Kidney (tissue), 22 donors: ENCODE measurements at places on chromosomes 11 and 22. TPM values are rescaled to one million over a fixed set of nuclear protein-coding genes. Genes with fewer than 3 reads are reported as not detected.

TRIM51 gene
- not detected for total RNA-seq

KCNK7 gene
- total RNA-seq = 0.25 TPM

SMIM35 gene
- total RNA-seq = not detected

PRODH gene
- total RNA-seq = 6.7 TPM

DEUP1 gene
- total RNA-seq = 0.57 TPM

- DNase-seq = peak; percentile 45
Measured at GRCh38 chr22:40312050-40312449, 34.2 kb upstream of the ADSL start.

DNA sequence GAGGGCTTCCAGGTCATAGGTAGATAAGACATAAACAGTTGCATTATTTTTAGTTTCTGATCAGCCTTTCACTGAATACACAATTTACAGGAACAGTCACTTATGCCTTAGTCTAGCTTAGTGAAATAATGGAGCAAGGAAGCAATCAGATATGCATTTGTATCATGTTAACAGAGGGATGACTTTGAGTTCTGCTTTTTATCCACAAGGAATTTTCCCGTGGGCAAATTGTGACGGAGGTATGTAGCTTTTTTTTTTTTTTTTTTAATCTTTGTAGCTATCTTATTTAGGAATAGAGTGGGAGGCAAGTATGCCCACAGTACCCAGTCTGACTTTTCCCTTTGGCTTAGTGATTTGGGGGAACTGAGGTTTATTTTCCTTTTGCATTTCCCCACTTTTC lies 3.4 kb upstream of the NLRP10 start:
- DNase-seq = no peak

- peak; percentile 74 for DNase-seq
Measured at GRCh38 chr11:34266090-34266912, 91.5 kb downstream of the ABTB2 start.

DNA sequence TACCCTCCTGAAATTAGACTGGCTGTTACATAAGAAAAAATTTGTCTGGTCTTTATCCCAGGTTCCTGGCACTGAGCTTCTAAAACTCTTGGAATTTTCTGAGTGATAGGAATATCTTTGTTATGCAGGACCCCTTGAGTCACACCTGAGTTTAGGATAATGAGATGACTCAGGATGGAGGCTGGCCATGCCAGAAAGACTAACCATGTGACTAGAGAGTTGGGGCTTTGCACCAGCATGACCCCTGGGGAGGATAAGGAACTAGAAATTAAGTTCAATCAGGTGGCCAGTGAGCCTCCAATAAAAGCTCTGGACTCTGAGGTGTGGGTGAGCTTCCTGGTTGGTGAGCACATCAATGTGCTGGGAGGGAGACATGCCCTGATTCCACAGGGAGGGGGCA lies 88.1 kb downstream of the XRRA1 start:
- DNase-seq = no peak

DNA sequence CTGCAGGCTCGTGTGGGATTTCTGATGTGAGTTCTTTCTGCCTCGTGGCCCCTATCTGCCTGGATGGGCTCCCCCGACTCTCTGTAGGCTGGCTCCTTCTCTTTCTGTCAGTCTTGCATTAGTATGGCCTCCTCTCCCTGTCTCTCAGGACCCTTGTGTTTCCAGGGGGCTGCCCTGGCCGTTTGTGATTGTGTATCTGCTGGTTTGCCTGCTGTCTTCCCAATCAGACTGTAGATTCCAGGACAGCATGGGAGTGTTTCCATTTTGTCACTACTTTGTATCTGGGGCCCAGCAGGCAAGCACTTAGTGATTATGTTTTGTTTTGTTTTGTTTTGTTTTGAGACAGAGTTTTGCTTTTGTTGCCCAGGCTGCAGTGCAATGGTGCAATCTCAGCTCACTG lies 25.6 kb downstream of the SNAP29 start:
- no peak for DNase-seq

DNA sequence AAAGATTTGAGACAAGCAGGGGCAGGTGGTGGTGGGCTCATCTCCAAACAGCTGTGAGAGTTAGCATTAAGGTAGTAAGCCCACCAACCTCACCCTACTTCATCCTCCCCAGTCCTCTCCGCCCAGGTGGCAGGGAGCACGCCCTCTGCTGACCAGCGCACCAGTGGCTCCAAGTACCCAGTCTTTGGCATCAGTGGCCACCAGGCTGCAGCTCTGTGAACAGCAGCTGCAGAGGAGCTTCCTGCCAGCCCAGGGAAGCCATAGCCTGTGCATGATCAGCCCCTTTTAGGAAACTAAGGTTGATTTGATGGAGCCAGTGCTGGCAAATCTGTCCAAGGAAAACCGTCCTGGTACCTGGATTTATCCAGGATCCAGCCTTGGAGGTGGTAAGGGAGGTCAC lies 21.7 kb downstream of the CAVIN3 start:
- DNase-seq = no peak

DNA sequence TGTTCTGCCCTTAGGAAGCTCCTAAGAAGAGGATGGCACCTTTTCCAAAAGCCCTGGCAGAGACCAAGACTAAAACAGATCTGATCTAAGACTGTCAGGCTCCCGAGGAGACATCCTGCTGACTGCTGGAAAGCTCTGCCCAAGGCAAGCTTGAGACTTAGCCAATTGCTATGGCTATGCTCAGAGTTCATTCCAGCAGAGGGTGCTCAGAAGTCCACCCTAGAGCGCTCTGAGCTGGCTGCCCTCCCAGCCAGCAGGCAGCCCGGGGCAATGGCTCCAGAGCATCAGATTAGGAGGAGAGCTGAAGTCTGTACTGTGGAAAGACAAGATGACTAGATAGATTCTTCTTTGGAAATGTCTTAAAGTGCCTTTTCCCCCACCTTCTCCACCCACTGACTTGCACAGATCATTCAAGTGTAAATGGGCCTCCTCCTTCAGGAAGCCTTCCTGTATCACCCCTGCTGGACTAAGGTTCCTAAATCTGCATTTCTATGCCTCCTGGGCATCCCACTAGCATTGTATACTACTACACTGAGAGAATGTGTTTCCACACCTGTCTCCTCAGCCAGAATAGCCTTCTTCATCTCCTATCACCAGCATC lies 23.4 kb downstream of the LRRC55 start:
- DNase-seq = no peak

- DNase-seq = peak; percentile 54
Measured at GRCh38 chr11:82818409-82819043, 81.7 kb downstream of the PRCP start.

DNA sequence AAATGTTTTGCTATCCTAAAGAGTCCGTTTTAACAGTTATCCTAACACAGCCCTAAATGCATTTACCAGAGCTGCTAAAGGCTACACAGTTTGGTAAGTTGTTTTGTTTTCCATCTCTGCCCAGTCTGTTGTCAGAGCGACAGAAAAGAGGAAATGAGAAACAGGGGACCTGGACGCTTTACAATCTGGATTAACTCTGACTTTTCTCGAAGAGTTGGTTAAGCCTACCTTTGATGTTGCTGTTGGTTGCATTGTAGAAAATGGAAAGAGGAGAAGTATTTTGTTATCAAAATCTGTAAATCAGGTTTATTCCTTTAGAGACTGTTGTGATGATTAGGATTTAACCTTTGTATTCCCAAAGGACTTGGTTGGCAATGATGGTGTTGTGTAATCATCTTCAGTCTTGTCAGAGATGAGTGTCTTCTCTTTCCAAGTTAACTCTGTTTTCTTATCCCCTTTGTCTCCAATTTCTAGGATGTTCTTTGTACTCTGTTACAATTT lies 481 bp downstream of the ANGPTL5 start:
- no peak for DNase-seq

- DNase-seq = no peak
Measured at GRCh38 chr11:25612806-25613205, 719.1 kb upstream of the ANO3 start.
